ENCODE measurements at places on chromosomes 4 and X.

DNA sequence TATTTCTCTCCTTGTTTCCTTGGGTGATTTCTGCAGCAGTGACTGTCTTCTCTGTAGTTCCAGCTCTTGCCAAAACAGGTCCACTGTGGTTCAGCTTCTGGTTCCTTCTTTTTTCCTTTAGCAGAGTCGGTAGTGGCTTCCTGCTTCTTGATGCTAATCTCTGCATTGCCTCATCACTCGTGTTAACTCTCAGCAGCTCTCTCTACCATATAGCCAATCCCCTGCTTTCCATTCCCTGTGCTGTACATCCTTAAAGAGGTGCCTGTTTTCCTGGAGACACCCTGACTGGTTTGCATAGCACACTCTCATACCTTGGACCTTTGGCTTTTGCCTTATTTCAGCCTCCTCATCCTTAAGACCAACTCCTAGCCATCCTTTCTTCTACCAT is 191.2 kb upstream of the LNX1 start:
- DNase-seq, result no peak

DNA sequence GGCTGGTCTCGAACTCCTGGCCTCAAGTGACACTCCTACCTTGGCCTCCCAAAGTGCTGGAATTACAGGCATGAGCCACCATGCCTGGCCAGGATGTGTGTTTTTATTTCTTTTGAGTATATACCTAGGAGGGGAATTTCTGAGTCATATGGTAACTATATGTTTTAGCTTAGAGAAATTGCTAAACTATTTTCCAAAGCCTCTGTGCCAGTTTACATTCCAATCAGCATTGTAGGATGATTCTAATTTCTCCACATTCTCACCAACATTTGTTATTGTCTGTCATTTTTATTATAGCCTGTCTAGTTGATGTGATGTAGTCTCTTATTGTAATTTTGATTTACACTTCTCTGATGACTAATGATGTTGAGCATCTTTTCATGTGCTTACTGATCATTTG is 1576.0 kb downstream of the RPA4 start:
- no peak for DNase-seq

GRCh38 chr4:8278421-8279287 is 9.1 kb downstream of the HTRA3 start:
- DNase-seq, result no peak

DNA sequence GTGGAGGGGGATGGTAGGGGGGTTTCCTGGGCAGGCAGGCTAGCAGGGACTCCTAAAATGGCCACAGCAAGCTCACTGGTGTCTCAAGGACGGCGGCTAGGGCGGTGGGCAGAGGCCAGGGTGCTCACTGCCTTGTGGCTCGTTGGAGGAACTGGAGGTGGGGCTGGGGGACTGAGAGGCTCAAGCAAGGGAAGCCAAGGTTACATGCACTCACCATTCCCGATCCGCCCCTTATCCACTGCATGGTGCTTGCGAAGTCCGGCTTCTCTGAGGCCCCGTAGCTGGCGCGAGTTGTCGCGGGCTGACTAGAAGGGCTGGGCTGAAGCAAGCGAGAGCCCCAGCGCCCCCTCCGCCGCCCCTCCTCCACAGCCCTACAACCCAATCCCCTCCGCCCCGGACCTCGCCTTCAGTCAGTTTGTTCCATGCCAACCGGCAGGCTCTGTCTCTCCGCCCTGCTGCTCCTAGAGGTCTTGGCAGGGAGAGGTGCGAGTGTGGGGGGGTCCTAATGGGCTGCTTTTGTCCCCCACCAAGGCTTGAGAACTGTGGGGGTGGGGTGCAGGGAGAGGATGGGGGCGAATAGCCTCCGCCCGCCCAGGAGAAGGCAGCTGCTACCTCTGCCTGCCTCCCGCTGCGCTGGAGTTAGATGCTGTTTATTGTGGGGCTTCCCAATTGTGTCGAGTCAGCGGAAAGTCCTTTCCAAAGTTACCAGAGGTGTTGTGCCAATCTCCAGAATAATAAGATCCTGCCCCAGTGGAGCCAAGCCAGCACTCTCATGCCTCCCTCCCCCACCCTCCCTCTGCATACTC is at the start of gene ARHGEF9:
TSS of gene ARHGEF9 (minus strand) at position 313 of the 806 bp plus-strand sequence. CDS start at position 244, 69 bp downstream.
- no peak for DNase-seq

DNA sequence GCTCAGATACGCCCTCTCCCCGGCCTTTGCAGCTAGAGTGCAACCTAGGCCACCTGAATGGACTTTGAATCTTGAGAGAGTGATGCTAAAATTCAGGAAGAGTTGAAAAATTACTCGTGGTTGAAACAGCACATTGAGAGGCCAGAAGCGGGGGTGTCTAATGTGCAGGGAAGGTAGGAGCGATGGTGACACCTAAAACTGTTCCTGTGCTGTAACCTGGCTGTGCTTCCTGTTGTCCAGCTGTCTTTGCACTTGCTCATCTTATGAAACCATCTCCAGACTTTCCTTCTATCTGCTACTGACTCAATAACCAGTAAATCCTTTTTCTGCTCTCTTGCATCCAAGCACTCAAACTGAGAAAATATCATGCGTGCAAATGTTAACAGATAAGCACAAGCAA is 106.4 kb upstream of the RPS6KA3 start:
- DNase-seq, result no peak

DNA sequence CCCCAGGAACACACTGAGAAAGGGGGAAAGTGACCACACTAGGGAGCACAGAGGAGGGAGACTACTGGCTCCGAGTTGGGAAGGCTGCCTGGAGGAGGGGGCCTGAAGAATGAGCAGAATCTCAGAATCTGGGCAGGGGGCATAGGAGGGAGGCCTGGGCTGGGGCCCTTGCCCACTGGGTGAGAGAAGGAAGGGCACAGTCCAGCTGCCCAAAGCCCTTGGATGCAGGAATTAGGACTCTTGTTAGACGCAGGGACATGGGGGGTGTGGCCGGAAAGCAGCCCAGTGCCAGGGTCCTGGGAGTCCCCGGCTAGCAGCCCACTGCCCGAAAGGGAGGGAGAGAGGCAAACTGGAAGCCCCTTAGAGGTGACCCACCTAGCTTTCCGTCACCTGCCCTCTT is 1.9 kb upstream of the DUSP9 start:
- DNase-seq, result no peak

DNA sequence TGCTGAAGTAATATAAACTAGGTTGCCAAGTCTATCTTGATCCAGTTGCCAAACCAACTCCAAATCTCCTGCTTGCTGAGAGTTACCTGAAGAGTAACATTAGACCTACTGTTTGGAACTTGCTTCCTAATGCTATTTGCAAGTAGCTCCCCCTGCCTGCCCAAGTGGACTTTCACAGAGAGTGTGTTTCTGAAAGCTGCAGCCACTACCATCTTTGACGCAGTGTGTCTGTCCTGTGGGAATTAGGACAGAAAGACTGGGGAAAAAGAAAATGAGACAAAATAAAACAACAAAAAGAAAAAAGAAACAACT is 195.0 kb upstream of the HS3ST1 start:
- no peak for DNase-seq

- DNase-seq, result no peak
These were observed at the start of gene SPOCK3 for GRCh38 chr4:167234316-167234881. SPOCK3 (minus strand) TSS chr4:167234494.

GRCh38 chr4:33080275-33080674 is 2360.1 kb downstream of the PCDH7 start:
- no peak for DNase-seq

All from hematopoietic multipotent progenitor cell treated with erythropoietin and hydrocortisone succinate and interleukin-3 and kit ligand, for 17 days (in vitro differentiated cells).